ENCODE measurements at places on chromosomes 3 and 15.

DNA sequence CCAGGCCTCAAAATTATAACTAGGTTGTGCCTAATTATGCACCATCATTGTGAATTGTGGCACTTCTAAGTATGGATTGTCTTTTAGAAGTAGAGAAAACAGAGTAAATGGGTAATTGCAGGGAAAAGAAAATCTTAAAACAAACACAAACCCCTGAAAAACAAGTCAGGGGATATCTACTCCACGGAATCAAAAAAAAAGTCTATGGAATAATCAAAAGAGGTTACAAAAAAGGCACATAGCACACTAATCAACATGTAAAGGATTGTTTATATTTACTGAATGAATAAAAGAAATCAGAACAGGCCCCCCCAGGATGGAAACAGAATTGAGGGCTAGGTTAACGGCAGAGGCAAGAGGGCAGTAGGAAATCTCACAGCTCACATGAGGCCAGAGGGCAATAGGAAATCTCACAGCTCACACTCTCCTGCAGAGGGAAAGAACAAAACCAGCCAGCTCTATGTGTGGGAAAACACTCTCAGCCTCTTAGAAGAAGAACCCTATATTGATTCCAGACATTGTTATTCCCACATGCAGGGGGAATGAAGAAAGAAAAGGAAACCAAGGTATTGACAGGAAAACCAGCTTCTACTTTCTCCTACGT lies 72.7 kb upstream of the FNDC3B start:
- no peak for DNase-seq

DNA sequence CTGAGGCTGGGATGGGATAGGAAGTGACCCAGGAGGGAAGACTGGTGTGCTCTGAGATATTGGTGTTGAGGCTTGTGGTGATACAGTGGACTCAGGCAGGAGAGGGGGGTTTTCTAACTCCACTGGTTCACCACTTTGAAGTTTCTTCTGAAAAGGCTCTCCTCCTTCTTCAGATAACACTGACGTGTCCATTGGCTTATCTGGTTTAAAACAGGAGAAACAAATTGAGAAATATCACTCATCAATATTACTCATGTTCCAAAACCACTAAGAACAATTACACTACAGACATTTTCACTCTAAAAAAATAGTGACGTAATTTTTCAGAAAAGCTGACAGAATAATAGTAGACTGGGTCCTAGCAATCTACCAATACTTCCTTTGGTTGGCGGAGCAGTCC lies 23.1 kb downstream of the TP53BP1 start:
- DNase-seq, result no peak

DNA sequence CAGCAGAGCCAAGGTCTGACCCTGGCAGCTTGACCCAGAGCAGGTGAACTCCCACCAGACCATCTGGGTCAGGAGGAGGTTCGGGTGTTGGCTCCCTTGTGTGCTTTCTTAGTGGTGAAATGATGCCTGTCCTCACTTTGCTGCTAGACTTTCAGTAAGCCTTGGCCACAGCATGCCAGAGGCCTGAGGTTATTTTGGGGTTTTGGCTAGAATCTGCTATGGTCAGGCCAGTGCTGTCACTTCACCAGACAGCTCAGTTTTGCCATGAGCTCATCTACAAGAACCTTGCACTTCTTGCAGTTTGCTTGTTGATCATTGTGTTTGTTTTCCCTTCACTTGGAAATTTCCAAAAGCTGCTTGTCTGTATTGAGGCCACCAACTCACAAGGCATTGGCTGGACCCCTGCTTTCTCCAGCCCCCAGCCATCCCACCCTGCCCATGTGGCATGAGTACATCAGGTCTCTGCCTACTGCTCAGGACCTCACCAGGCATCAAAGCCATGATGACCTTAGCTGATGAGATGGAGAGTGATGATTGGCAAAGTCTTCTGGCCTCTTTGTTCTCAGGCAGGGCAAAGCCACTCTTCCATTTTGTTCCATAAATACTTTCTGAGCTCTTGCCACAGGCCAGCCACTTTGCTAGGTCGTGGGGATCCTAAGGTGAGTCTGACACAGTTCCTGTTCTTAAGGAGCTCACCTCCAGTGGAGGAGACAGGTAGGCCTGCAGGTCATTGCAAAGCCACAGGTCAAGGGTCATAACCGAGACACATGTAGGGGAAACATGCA lies 122.6 kb downstream of the ARNT2 start:
- DNase-seq, result no peak

DNA sequence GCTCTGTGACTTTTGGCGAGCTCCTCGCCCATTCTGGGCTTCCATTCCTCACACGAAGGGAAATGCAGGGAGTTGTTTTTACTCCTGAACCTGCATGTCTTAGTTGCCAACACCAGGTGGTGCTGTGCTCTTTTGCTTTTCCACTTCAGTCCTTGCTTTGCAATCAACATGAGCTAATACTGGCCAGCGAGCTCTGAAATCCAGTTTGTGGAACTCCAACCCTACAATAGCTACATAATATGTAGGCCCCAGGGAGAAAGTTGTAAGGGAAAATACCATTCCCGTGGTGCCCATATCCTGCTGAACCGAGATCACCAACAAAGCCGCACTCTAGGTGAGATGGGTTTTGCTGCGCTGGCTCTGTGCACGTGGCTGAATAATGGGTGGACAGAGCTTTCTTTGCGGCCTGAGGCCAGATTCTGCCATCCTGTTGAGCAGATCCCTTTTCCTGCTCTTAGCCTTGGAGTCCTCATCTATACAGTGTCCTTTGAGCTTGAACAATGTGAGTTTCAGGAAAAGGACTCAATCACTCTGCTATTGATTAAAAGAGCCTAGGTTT lies 25.0 kb downstream of the LSM3 start:
- no peak for DNase-seq

- no peak for DNase-seq
Observed at GRCh38 chr3:55611121-55611520, 124.0 kb upstream of the WNT5A start.

DNA sequence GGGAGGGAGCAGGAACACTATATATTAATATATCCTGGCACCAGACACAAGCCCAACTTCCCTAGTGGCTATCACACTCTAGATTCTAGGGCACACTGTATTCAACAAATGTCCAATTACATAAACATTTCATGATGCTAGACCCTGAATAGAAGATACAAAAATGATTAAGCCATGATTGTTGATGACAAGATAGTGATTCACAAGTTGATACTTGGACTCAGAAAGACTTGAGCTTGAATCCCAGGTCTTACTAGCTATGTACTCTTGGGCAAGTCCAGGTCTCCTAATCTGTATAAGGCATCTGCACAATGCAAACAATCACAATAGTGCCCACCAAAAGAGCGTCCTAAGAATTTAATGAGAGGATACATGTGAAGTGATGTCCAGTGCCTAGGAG lies 10.0 kb upstream of the SNTN start:
- no peak for DNase-seq

DNA sequence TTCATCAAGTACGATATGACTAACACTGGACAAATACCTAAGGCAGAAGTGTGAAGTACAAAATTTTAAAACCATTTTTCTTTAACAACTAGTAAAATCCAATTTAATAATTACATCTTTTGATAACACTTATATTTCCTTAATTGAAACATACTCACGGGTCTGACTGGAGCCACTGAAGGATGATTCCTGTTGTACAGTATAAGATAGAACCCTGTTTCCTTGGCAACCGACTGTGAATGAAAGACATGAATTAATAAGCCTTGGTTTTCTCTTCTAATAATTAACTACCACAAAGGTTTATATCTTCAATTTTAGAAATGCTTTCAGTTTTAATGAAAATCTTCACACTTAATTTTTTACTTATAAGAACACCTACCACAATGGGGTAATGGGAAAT lies 19.4 kb downstream of the DHX36 start:
- DNase-seq, result no peak

DNA sequence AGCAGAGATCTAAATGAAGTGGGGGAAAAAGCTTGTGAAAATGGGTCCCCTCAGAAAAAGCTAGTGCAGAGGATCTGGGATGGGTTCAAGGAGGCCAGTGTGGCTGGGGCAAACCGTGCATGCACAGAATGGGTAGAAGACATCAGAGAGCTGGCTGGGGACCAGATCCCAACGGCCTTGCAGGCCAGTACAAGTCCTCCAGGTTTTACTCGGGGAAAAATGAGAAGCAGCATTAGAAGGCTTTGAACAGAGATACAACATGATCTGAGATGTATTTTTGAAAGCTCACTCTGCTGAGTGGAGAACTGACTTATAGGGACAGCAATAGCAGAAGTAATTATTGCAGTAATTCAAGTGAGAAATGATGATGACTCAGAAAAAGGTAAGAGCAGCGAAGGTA lies 114.5 kb downstream of the HERC1 start:
- no peak for DNase-seq

GRCh38 chr15:69319384-69320375 lies 21.0 kb downstream of the PAQR5 start:
- no peak for DNase-seq

DNA sequence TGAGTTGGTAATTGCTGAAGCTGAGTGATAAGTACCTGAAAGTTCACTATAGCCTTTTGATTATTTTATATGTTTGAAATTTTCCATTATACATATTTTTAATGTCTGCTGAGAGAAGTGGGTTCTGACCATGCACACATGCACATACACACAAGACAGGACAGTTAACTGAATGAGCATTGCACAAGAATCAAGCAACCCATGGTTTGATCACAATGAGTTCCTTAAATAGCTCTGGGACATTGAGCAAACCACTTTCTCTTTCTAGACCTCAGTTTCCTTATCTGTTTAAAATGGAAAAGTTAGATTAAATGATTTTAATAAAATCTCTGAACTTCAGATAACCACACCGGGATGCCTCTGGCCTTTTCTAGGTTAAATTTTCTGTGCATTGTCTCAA lies 26.7 kb downstream of the SNTN start:
- no peak for DNase-seq

- DNase-seq, result no peak
Observed at GRCh38 chr3:72067721-72068120, 282.8 kb upstream of the PROK2 start.

GRCh38 chr3:146161663-146162002 lies 649 bp upstream of the PLOD2 start:
- no peak for DNase-seq

DNA sequence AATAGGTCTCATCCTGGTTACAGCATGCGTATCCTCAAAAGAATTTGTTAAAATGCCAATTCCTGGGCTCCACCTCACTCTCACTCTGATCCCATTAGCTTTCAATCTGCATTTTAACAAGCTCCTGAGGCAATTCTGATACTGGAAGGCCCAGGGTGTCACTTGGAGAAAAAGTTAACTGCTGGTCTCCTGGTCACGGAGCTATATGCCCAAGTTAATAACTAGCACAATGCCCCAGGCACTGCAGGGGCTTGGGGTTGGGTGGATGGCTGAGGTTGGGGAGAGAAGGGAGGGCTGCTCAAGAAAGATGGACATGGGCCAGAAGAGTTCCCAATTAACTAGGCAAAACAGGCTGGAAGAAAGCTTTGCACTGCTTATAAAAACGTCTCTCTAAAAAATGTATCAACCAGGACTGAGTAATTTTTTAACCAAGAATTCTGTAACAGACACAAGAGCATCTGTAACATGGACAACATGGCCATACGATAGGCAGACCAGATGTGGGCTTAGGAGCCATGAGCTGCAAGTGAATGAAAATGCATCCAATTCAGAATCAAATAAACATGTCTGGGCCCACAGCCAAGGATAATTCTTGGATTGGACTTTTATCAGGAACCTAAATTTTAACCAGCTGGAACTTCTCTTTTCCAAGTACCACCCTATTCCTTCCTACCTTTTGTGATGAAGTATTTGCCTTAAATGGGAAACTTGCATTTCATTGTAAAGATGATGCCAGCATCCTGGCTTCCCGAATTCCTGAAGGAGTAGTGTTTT lies 4.2 kb downstream of the IL17RD start:
- no peak for DNase-seq

DNA sequence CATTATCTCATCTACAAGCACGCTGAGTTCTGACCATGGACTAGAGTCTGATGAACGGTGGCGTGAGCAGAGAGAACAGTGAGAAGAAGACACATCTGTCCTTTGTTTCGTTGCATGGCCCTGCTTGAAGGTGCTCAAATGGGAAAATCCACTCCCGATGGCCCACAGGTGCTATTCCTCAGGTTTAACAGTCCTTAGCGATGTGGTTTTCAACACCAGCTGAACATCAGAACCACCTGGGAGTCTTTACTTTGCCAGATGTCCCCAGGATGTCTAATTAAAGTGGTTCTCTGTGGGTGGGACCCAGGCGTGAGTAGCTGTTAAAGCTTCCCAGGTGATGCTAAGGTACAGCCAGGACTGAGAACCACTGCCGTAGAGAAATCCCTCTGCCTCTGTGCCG lies 13.0 kb downstream of the ADAMTS17 start:
- DNase-seq, result no peak

- no peak for DNase-seq
Observed at GRCh38 chr15:25741256-25741580, 121.9 kb downstream of the ATP10A start.

DNA sequence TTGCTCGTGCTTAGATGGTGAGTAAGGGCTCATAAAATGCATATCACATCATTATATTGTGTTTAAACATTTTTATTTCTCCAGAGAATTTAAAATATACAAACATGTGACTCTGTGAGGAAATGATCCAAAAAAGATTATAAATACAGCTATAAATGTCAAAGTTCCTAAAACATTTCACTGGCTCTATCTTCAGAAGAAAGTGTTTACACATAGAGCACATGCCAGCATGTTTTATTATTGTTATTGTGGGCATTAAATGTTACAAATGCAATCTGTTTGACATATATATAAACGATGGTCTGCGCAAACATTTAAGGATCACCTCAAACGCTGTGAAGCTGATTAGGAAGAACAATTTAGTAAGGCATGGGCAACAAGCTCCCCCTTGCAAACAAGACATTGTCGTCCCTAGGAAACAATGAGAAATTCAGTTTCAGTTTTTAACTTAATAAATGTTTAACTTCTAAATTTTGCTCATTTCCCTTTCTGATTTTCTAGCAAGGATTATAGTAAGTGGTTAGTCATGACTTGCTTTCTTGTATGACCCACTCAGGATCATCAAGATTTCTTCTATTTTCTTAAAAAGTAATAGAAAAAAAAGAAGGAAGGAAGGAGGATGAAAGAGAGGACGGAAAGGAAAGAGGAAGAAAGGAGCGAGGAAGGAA lies 207.5 kb downstream of the SATB1 start:
- DNase-seq, result no peak

DNA sequence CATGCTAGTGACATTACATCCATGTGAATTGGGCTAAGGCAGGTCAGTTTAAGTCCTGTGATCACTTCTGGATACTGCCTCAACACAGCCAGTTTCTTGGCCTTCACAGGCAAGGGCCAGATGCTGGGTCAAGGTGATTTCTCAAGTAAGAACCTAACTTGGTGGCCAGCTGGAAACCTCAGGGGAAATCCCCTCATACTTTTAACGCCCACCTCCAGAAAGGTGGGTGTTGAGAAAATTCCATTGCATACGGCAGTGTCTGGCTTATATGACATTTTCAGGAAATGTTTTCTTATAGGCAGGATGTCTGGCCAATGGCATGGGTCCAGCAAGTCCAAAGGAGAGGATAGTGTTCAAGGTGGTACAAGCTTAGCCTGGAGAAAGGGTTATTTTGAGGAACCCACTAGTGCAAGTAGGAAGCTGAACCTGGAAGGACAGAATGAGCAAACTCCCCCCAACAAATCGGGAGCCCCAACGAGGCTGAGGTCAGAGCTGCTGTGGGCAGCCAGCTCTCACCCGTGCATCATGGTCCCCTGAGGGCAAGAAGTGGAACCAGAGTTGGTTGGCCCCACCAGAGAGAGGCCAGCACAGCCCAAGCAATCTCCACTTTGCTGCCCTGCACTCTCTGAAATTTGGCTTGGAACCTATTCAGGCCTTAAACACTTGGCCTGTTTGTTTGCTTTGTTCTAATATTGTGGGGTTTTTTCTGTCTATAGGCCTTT lies 135.4 kb downstream of the PDE8A start:
- DNase-seq, result no peak

GRCh38 chr15:67715170-67715569 lies 110.1 kb upstream of the SKOR1 start:
- DNase-seq, result no peak
